ENCODE measurements at places on chromosomes 2 and 18.
A peak's percentile ranks its signal among the peaks of the same experiment; 100 is the strongest.

DNA sequence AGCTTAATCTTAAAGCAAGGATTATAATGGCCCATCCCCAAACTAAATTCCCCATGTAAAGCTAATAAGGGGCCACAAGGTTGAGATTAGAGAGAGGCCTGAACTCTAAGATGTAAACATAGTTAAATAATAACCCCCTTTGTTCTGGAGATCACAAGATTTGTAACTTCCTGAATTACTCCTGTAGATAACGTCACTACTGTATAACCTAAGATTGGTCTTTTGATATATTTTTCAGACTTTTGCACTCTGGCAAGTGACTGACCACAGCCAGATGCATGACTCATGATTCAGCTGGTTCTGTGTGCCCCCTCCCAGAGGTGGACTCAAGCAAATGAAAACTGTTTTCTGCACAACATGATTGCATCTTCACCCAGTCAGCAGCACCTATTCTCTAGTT lies 686.0 kb upstream of the DDX18 start:
- no peak for DNase-seq

DNA sequence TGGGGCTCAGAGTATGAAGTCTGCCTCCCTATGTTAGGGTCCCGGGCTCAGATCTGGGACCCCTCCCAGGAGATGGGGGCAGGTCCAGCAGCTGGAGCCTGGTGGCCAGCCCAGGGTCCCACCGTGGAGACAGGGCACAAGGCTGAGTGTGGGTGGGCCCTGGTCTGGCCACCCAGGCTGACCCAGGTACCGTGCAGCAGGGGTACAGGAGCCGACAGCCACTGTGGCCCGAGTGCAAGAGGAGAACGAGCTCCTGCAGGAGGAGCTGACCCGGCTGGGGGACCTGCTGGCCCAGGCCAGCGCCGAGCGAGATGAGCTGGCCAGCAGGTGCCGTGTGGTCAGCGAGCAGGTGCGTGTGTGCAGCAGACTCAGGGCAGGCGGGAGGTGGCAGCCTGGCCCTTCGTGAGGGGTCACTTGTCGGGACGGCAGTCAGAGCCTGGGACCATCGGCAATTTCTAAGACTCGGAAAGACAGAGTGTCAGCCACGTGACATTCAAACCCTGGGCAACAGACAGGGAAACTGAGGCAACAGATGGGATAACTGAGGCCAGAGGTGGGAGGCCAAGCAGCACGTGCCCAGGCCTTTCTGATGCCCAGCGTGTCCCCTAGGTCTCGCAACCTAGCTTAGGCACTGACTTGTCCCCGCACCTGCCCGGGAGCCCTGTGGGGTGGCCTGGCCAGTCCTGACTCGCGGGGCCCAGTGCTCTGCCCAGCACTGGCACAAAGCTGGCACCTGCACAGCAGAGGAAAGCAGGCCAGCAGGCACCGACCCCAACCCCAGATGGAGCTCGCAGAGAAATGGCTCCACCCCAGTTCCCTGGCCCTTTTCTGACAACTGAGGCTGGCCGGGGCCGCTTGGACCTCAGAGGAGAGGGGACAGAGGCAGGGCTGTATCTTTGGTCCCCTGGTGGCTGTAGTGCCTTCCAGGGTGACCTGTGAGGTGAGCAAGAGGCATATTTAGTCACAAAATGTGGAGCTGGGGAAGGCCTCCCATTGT lies 13.9 kb downstream of the CROCC2 start:
- no peak for DNase-seq

DNA sequence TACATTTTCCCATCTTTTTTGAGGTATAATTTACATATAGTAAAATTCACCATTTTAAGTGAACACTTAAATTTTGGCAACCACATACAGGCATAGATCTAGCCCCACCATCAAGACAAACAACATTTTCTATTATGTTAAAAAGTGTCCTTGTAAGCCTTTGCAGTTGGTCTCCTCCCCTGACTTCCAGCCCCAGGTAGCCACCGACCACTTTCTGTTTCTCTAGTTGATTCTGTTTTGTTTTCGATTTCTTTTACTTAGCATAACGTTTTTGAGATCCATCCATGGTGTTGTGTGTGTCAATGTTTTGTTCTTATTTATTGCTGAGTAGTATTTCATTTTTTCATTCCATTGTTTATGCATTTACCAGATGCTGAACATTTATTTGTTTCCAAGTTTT lies 135.5 kb upstream of the FOSL2 start:
- no peak for DNase-seq

DNA sequence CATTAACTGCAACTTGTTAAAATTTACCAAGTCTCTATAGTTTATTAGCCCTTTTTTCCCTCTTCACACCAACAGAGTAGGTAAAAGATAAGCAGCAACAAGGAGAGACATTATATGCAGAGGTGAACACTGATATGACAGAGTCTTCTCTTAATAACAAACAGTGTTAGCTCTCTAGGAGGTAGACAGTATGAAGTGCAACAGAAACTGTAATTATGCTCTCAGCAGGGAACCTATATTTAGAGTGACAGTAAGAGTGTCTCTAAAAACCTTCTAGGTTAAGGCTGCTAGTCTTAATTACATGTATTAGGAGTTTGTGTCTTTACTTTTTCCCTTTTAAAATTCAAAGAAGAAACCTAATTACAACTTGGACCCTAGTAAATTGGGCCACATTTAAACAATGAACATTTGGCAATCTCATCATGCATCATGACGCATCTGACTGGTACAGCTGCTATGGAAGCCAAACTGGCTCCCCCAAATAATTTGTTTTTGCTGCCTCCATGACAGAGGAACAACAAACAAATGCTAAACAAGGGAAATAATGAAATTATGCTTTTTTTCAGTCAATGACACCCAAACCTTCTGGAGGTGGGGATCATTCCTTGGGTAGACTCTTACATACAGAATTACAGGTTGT lies 69.9 kb upstream of the MMADHC start:
- DNase-seq: no peak

DNA sequence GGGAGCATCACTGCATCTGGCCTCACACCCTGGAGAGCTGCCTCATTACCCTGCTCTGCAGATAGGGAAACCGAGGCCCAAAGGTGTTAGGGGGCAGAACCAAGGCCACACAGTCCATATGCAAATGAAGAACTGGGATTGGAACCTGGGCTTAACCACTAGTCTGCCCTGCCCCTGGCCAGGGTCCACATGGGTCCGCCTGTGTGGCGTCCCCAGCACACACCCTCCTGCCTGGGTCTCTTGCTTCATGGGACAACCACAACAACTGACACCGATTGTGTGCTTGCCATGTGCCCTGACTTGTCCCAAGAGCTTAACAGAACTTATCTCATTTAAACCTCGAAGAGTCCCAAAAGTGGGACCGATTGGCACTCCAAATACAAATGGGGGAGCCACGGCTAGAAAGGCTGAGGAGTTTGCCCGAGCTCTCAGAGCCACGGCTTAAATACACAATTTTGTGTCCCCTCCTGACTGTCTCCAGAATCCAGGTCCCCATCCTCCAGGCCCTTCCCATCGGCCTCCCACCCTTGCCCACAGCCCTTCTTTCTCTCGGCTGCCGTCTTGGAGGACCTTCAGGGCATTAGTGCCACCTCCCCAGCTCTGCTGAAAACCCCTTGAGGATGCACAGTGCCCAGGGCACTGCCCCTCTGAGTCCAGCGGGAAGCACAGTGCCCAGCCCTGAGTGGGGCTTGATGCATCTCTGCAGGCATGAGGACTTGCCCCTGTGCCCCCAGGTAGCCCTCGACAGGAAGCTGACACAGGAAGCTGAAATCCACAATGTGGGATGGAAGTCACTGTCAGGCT lies 5.8 kb upstream of the DUSP2 start:
- DNase-seq: no peak

DNA sequence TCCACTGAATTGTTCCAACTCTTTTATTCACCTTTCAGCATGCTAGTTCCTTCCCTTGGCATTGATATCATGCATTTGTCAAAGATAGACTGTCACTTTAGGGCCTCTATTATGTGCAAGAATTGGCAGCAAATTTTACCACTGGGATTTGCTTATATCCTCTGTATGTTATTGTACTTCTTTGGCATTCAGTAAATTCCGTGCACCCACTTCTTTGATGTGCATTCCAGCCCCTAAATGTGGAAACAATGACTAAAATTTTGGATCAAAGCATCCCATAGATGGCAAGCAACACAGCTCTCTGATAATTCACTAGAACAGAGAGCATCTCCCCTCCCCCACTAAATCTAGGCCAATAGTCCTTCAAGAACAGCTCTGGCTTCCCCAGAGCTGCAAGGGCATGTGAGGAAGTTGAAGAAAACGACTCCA lies 399.0 kb upstream of the HNRNPA3 start:
- no peak for DNase-seq

GRCh38 chr2:231228223-231228622 lies 29.8 kb downstream of the ARMC9 start:
- DNase-seq: no peak

- DNase-seq: no peak
These were observed 1.7 kb upstream of the ZNF532 start for GRCh38 chr18:58862851-58863538.

DNA sequence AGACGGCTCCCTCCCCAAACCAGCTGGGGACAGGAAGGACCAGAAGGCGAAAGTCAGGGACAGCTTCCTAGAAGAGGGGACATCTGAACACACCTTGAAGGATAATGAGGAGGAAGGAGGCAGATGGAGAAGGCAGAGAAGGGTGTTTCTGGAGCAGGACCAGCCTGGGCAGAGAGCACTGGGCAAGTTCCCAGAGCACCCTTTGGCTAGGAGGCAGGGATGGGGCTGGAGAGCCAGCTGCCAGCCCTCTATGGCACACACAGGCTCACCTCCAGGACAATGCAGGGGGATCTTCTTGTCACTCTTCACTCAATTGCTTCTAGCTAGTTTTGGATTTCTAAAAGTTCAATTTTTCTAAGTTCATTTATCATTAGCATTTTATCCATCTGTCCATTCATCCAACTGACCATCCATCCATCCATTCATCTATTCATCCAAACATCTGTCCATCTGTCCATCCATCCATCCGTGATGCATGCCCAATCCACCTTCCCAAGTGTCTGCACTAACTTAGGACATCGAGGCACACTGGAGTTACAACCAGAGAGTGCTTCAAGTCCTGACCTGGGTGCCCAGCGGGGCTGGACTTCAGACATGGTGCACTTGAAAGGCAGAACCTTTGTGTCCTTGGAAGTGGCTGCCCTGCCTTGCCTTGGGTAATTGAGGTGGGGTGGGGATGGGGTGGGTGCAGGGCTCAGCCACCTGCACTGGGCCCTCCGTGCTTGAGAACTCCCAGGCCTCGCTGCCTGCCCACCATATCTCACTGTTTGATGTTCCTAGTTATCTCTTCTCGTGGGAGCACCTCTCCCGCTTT lies 42.5 kb downstream of the INHBB start:
- no peak for DNase-seq

GRCh38 chr2:70121627-70122372 lies 34.5 kb downstream of the PCBP1 start:
- DNase-seq: no peak

- no peak for DNase-seq
These were observed 58.6 kb downstream of the KCNG2 start for GRCh38 chr18:79856119-79857007.

DNA sequence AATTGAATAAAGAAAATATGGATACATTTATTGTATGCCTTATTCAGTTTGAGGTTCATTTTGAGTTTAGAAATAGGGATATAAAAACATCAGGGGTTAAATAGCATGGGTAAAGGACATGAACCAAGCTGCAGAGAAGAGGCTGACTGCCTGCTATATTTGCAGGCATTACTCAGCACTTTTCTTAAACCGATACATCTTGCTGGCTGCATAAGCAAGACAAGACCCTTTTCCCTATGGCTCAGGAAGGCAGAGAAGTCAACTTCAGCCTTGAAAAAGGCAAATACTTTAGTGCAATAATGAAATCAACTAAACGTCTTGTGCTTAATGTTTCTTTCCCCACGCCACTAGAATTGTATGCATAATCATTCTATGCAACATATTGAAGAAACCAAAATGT lies 36.4 kb downstream of the SCN1A start:
- DNase-seq: no peak

- no peak for DNase-seq
These were observed 77.5 kb downstream of the POLR1A start for GRCh38 chr2:86027922-86028765.

DNA sequence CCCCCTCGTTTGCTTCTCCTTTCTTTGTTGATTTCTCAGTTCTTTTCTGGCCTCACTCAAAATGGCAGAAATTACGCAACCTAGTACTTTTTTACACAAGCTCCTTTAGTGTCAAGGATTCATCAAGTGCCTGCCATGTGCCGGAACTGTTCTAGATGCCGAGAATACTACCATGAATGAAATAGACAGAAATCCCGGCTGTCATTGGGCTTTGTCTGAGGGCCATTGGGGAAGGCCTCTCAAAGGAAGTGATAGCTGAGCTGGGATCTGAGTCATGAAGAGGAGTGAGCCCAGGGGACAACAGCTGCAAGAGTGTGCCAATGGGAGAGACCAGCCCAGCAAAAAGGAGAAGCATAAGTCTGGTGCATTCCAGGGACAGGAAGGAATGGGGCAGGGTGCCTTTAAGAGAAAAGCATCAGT lies 34.3 kb upstream of the PPP1CB start:
- DNase-seq: no peak

DNA sequence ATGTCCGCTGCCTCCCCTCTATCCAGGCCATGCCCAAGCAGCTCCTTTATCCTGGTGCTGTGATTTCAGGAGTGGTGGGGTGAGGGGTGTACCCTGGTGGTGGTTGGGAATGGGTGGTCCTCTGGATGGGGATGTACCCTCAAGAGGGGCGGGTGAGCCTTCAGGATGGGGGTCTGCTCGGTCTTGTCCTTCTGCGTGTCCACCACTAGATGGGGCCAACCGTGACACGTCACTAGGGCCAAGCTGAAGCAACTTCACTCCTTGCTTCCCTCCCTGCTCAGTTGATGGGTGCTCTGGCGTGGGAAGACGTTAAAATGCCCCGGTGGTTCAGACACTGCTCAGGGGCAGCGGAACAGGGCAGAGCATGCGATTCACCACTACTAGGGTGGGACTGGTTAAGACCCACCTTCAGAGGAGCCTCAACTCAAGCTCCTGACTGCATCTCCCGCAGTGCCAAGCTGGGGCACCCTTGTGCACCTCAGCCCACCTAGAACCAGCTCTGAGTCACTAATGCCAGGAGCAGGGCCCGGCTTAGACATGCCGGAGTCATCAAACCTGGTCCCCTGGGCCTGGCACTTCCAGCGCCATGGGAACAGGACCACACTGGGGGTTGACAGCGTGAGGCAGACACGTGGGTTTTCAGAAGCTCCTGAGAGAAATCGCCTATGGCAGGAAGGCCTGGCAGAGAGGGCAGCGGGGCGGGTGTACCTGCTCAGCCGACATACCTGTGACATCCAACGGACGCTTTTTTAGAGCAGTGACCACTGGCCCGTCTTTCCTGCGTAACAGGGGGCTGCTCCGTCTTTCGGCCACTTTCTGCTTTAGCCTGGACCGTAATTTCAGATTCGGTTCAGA lies 256.7 kb downstream of the HDAC4 start:
- peak; percentile 15 for DNase-seq

- peak; percentile 92 for DNase-seq
These were observed 51.7 kb downstream of the NOP58 start for GRCh38 chr2:202317080-202317857.
